ENCODE measurements at places on chromosomes 11 and 22.

GRCh38 chr11:995752-996420 lies 40.6 kb downstream of the MUC6 start:
- no peak for DNase-seq

DNA sequence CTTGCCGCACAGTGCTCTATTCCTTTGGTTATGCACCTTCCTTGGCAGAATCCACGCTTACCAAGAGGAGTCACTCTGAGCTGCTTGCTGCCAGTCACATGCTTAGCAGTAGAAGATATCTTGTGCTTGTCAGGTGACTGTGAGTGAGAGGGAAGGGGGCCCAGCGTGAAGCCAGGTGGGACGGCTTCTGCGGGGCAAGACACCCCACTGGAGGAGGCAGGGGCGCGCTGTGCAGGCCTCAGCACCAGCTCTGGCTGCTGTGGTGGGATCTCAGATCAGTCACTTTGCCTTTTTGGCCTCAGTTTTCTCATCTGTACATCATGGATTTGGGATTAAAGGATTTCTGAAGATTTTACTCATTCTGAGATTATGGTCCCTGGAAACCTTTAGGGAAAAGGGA lies 63.9 kb upstream of the B3GAT1 start:
- DNase-seq, result no peak

- DNase-seq, result no peak
These were observed 33.4 kb downstream of the INSC start for GRCh38 chr11:15148169-15148568.

DNA sequence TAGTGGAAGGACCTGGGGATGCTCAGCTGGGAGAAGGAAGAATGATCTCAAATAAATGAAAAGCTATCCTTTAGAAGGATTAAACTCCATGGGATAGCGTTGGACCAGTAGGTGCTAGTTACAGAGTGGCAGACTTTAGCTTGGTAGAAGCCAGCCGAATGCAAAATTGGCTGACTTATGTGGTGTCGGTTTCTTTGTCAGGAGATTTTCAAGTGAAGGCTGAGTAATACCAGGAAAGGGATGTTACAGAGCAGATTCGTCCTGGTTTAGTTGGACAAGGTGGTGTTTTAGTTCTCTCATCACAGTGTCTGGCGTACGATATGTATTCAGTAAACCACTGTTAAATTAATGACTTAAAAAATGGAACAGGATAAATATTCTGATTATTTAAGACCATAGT lies 26.0 kb downstream of the FDX1 start:
- DNase-seq, result no peak

DNA sequence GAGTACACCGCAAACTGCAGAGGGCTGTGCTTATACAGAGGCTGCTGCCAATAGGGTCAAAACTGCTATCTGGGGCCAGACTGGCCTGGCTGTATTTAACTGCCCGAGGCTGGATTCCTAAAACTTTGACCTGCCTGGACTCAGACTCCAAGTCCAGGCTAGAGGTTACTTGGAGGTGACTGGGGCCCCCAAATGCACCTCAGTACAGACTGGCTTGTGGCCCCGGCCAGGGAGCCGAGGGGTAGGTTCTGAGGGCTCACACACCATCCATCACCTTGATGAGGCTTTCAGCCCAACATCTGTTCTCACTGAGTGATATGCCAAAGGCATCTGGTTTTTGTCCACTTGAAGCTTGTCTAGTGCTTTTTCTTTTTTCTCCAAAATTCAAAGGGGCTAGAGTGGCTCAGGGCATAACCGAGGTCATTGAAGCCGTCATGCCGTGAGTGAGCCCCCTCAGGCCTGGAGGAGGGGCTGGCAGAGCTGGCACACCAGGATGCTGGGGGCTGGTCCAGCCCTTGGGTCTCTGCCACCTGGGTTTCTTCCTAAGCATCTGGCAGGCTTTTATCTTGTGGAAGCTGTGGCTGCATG lies 52.4 kb upstream of the TTLL12 start:
- DNase-seq, result no peak

- no peak for DNase-seq
These were observed 369.3 kb downstream of the SOX6 start for GRCh38 chr11:15987046-15987445.

GRCh38 chr11:67260406-67260805 lies 5.9 kb upstream of the GRK2 start:
- no peak for DNase-seq

DNA sequence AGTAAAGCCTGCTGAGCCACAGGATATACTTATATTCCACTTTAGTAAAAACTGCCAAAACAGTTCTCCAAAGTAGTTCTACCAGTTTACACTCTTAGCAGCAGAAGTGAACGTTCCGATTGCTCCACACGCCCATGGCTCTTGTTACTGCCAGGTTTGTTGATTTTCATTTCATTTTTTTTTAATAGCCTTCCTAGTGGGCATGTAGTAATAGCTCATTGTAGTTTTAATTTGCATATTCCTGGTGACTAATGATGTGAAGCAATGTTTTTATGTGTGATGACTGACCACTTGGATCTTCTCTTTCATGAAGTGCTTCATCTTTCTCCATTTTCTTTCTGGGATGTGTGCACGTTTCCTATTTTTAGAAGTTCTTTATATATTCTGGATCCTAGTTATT lies 4.8 kb upstream of the C11orf97 start:
- DNase-seq, result no peak

DNA sequence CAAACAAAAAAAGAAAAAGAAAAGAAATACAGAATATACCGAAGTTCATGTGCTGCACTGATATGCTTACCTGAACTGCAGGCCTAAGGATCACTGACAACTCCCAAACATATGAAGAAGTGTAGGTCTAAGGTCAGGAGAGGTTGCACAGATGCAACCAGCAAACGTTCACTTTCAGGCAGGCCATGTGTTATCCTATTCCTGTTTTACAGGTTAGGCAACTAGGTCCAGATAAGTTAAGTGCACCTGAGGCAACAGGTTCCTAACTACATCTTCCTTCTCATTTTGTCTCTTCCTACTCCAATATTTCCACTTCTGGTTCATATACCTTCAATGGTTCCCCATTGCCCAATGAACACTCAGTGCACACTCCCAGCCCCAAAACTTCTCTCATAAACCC lies 15.1 kb downstream of the PI4KA start:
- no peak for DNase-seq

DNA sequence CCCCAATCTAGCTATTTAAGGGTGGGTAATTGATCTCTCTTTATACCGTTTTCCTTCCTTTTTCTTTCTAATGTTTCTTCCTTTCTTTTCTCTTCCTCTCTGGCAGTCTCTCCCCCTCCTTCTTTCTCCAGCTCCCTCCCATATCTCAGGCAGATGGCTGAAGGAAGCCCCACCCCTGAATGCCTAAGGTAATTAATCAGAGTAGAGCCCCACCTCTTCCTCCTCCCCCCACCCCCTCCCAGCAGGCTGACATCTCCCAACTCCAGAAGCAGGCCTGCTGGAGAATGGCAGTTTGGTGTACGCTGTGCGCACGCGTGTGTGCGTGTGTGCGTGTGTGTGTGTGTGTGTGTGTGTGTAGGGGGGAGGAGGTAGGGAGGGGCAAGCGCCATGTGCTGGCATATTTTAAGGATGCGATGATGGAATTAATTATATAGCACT lies 122.6 kb downstream of the APOL5 start:
- no peak for DNase-seq

DNA sequence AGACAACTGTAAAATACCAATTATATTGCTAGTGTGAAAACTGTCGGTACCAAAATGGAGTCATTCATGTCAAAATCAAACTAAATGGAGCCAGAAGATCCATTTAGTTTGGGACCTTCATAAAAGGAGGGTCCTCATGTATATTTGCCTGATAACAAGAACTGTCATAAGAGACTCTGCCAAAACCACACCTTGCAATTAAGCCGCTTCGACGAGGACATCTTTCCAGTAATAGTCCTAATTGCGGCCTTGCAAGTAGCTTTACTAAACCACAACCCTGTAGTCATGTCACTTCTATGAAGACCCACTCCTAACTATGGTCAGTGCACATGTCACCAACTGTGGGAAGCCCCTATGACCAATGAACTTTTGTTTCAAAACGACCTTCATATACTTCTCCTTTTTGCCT lies 9.4 kb downstream of the UBQLN3 start:
- DNase-seq, result no peak

- DNase-seq, result no peak
These were observed 73.7 kb upstream of the OR4B1 start for GRCh38 chr11:48142889-48143288.

GRCh38 chr11:73260127-73260457 lies 12.0 kb upstream of the P2RY6 start:
- DNase-seq, result no peak

- no peak for DNase-seq
These were observed 21.2 kb downstream of the PDE2A start for GRCh38 chr11:72652873-72653630.

GRCh38 chr11:61737131-61737530 lies 15.3 kb upstream of the MYRF start:
- no peak for DNase-seq

- no peak for DNase-seq
These were observed 21.7 kb downstream of the PTPN5 start for GRCh38 chr11:18769802-18770456.
